ENCODE measurements at places on chromosomes 4 and X.

DNA sequence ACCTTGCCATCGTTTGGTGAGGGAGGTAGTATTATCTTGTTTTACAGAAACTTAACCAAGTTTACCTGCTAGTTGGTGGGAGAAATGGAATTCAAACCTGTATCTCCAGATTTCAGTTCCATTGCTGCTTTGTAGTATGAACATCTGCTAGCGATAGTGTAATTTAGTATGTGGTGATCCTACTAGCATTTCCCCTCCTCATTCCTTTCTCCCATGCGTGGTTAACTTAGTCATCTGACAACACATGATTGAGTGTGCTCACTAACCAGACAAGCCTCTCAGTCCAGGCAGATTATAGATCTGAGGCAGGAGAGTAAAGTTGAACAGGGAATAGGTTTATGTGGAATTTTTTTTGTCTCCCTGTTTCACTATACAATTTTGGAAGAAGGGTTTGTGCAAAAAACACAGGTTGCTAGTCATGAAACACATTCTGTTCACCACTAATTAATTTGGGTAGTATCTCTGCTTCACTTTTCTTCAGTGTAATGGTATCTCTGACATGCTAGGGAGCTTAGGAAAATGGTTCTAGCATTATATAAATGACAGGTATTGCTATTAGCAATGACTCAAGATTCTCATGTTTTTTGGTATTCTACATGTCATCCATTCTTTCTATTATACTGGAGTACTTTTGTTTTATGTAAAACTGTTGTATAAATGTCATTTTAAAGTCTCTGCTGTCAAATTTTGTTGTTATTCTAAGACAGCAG, 21.7 kb downstream of the RBPJ start:
- DNase-seq: no peak

DNA sequence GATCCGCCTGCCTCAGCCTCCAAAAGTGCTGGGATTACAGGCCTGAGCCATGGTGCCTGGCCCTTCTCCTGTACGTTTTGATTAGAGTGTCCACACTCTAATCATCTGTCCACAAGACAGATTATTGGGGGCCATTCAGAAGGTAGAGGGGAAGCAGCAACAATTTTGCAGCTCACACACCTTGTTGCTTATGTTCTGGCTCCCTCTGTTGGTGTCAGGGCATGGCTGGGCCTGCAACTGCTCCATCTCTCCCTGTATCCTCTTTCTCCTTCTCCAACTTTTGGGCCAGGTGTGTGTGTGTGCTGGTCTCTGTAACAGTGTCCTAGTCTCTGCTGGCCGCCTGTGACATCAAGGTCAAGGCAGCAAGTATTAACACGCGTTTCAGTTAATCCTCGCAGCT, 125.5 kb upstream of the MBNL3 start:
- no peak for DNase-seq

- DNase-seq: no peak
Observed at GRCh38 chr4:171186700-171187099, 626.5 kb upstream of the GALNTL6 start.

- no peak for DNase-seq
Observed at GRCh38 chr4:70728091-70728490, 6.3 kb downstream of the RUFY3 start.

- no peak for DNase-seq
Observed at GRCh38 chr4:91485415-91485814, 818.4 kb upstream of the GRID2 start.

DNA sequence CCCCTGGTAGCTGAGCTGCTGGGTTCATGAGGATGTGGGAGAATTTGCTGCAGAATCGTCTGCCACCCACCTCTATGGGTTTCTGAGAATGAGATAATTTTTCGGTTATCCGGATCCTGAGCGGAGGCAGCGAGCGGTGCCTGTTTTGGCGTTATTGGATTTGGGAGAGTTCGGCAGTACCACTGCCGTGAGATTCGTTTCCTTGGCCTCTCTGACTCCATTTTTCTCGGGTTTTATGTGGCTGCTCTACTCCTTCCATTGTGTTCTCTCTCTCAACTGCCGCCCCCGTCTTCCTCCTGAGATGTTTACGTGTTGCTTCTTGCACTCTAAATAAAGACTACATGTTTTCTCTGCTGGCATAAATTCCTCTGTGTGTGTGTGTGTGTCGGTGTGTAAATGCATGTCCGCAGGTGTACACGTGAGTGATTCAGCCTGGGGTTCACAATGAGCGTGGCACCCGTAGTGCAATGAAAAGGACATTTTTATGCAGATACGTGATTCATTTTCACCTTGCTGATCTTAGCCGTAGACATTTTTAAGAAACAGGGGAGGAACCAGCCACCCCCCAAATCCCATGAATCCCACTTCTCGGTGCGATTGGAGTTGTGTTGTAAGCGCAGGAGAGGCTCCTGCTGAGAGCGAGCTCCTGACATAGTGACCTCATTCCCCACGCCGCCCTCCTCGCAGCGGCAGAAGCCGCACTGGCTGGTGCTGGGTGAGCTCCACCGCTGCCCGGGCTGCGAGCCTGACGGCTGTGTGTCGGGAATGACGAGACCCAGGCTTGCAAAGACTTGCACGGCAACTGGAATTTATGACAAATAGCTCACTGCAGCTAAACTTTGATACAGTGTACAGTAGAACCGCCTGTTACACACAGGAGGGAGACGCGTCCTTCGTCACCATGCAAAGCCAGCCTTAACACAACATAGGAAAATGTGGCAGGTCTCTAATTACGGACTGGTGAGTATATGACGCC, 82.2 kb downstream of the STOX2 start:
- DNase-seq: peak; percentile 60

- DNase-seq: no peak
Observed at GRCh38 chr4:71266090-71266794, 72.6 kb upstream of the SLC4A4 start.

DNA sequence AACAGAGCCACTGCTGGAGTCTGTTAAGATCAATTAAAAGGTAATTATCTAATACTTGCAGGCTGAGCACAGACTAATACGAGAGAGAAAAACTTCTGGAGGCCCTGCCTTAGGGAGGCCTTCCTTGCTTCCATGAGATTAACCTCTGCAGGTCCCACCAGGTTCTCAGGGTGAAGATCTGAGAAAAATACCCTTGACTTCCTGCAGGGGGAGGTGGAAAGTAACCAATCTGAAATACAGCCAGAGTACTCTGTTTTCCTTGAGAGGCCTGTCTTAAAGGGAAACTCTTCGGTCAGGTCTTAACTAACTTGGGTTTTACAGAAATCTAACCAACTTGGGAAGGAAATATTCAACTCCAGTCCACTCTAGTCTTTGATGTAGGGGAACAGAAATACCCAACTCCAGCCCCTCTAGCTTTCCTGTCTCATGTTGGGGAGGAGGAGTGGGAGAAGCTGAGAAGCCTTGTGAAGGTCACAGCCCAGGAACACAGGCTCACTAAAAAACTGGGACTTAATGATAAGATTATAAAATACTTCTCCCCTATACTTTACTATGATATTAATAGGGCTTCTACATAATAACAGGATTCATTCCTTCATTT, 77.1 kb downstream of the TBCK start:
- no peak for DNase-seq

GRCh38 chrX:40473460-40474204, 107.1 kb upstream of the ATP6AP2 start:
- DNase-seq: no peak

- DNase-seq: no peak
Observed at GRCh38 chrX:10177004-10177396, 20.2 kb downstream of the CLCN4 start.

DNA sequence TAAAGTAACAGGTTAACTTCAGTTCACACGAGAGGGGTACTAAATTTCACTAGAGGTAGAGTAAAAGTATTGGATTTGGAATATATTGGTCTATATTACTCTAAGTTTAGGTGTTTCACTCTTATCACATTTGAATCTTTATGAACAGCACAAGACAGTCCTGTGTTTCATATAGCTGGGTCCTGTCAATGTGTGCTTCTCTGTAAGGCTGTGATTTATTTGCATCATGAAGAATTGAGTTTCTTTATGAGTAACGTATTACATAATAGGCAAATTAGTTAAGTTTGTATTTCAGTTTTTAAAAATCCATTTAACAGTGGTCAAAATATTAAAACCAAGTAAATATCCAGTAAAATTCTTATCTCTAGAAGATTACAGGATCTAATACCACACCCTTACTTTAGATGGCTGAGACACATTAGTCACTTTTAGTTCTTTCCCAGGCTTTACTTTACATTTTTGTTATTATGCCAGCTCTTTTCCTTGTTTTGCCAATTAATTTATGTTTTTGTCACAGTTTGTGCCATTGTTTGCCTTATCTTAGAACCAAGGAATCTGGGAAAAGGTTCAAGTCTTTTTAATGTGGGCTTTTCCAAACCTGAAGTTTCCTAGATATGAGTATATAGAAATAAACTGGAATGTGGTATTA, 32.1 kb downstream of the NUDT6 start:
- no peak for DNase-seq

DNA sequence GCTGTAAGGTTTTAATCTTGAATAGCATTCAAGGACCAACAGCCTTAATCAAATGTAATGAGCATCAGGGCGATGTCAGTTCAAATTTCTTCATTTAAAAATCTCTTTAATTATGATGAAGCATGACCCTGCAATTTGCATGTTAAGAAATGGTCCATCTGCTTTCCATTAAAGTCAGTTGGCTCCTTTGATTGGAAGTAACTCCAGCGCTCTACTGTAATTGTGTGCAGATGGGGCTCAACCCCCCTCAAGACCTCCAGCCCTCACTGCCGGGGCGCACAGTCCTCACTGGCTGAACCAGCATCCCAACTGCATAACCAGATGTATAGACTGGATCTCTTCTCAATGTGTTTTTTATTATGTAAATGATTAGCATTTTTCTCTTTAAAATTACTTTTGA, 126.9 kb downstream of the VCX3B start:
- DNase-seq: no peak

GRCh38 chr4:98242538-98242937, 18.6 kb upstream of the RAP1GDS1 start:
- DNase-seq: no peak

- no peak for DNase-seq
Observed at GRCh38 chrX:143934542-143934941, 50.7 kb downstream of the UBE2NL start.

- no peak for DNase-seq
Observed at GRCh38 chr4:185183622-185184281, 20.0 kb downstream of the CFAP97 start.

DNA sequence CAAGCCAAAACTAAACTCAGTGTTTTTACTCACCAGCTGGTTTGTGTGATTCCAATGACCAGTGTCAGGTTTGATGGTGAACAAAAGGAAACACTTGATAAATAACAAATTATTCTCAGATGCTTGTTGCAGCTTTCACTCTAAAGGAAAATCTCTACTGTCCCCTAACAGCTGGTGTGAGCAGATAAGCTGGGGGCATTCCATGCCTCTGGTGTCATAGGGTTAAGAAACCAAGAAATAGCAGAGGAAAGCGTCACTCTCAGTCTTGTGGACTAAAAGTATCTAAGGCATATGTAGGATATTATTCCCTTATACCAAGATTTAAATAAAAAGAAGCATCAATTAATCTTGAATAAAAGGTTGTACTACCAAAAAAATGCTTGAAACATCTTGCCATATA, 24.3 kb downstream of the TRPC5 start:
- no peak for DNase-seq

DNA sequence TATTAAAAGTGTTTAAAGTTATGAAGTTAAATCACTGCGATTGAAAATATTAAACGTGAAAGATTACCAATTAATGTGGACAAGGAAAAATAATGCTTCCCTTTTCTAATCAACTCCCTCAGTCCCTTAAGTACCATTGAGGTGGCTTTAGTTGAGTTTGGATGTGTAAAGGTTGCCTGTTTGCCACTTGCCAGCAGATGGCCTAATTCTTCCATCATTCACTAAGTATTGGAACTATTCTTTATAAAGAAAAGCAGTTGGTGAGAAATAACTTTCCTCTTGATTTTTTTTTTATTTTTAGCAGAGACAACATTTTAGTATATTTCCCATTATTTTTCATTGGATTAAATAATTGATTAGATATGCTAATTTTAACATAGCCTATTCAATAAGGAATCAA, 295.9 kb upstream of the TACR3 start:
- DNase-seq: no peak
